CD4-positive, alpha-beta T cell treated with Interleukin-21 for 1 hour (primary cell): ENCODE measurements at places on chromosomes 6 and 20.

- DNase-seq = no peak
Observed at GRCh38 chr20:1291191-1291741, 25.2 kb downstream of the SNPH start.

GRCh38 chr20:63502671-63503172 is 3.8 kb upstream of the EEF1A2 start:
- no peak for DNase-seq

GRCh38 chr20:57097245-57097915 is 169.1 kb downstream of the BMP7 start:
- DNase-seq = no peak

DNA sequence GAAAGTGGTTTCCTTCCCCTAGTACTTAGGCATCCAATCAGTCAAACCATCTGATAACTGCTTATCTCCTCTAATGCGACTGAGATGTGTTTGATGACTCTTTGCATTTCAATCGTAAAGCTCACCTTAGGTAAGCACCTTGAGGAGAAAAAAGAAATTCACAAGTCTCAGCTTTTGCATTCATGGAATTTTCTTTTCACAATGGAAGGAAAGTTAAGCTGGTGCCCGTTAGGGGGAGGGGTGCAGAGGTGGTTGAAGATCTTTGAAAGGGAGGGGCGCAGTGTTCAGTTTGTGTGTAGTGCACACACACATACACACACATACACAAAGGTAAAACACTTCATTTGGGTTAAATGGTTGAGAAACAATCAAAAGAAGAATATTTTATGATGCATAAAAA is 87.1 kb upstream of the SALL4 start:
- no peak for DNase-seq

- no peak for DNase-seq
Observed at GRCh38 chr6:170445487-170445886, 107.6 kb downstream of the PSMB1 start.

GRCh38 chr20:9215539-9215938 is 146.7 kb downstream of the PLCB4 start:
- no peak for DNase-seq

DNA sequence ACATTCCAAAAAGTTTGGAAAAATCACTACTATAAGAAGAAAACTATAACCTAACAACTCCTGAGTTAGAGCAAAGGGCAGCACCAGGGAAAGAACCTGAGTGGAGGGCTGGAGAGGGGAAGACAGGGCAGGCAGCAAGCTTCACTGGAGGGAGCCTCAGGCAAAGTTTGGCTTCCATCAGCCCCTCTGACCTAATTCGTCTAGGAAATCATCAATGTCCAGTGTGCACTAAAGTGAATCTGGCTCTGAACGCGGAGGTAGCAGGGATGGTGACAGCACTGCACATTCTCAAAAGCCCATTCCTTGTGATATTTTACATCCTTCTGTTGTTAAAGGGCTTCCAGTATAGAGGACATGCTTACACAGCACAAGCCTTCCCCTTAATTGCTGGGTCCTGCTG is 87.1 kb downstream of the ZDHHC14 start:
- DNase-seq = no peak

GRCh38 chr6:144008120-144008811 is at the start of gene PLAGL1:
Gene PLAGL1, minus strand, starts transcription at chr6:144008259. Its CDS starts 60,123 bp downstream, at chr6:143948136.
- DNase-seq = peak; percentile 4

GRCh38 chr6:93794166-93794565 is 374.8 kb upstream of the EPHA7 start:
- no peak for DNase-seq

GRCh38 chr6:143783077-143783476 is 60.1 kb upstream of the LTV1 start:
- no peak for DNase-seq

DNA sequence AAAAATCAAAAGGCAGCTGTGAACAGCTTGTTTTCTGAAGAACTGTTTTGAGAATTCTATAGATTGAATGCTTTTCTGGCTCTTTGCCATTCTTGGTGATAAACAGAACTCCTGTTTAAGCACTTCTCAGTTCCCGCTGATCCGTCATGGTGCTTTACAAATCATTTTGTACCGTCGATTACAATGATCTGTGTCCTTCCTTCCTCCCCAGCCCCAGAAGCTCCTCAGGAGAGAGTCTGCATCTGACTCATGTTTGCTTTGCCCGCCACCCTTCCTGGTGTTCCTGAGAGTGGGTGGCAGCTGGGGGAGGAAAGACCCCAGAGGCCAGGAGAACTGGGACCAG is 538.6 kb upstream of the MARCKS start:
- DNase-seq = no peak

DNA sequence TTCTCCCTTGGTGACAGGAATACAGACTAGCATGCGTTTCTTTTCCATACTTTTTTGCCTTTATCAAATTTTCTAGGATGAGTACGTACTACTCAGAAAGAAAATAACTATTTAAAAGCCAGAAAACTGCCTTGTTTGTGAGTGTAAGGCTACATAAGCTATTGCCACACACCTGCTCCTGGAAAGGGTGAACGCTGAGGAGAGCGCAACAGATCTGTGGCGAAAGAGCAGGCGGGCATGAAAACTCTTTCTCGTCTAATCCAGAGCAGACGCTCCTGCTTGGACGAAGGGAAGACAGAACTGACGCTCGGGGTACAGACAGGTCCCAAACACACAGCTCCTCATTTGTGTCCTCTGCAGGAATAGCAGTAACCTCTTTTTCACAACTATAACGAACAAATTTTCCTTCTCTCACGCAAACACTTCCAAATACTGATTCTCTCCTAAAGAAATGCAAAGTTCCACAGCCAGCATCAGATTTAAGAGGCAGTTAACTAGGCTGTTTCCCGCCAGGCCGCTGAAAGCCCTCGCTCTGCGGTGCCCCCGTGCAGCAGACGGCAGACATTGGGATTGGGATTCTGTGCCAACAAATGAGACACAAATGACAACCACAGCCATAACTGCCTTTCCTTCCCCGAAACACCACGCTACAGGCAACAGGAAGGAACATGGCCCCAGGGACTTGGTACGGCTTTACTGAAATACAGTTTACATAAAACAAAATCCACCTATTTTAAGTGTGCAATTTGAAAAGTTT is 20.0 kb downstream of the TAF4 start:
- no peak for DNase-seq

DNA sequence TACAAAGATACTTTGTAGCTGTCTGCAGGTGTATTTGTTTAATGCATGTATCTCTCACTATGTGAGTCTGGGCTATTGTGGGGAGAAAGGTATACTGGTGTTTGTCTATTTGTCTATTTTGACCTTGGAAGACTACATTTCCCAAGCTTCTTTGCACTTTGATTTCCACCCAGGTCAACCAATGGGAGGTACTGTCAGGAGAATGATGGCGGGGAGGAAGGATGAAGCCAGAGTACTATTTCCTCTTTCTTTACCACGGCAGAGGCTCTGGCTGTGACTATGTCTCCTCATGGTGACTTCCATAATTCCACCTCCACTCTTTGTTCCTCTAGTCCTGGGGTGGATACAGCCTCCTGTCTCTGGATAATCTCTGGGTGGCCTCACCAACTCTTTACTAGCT is 23.1 kb downstream of the LBP start:
- peak; percentile 5 for DNase-seq

DNA sequence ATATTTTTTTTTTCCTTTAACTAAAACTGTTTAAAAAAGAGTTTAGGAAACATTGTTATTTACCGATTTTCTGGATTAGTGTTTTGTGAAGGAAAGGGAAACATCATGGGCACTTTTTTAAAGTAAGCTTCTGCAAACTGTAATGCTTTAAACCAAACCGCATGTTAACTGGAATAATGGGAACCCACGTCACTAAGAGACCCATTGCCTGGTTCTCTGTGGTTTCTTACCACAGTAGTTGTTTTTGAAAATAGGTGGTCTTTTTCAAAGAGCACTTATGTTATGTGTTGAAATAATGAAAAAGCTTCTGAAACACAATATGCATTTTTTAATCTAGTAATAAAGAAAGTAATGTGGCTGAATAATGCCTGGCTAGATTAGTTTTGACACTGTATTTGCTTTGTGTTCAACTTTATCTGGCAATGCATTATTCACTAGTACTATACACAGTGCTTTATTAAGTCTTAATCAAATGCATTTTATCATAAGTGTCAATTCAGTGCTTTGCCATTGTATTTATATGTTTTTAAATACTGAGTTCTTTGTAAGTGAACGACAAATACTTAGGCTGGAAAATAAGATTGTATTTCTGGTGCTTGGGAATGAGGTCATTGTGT is 754.1 kb upstream of the FLRT3 start:
- no peak for DNase-seq

DNA sequence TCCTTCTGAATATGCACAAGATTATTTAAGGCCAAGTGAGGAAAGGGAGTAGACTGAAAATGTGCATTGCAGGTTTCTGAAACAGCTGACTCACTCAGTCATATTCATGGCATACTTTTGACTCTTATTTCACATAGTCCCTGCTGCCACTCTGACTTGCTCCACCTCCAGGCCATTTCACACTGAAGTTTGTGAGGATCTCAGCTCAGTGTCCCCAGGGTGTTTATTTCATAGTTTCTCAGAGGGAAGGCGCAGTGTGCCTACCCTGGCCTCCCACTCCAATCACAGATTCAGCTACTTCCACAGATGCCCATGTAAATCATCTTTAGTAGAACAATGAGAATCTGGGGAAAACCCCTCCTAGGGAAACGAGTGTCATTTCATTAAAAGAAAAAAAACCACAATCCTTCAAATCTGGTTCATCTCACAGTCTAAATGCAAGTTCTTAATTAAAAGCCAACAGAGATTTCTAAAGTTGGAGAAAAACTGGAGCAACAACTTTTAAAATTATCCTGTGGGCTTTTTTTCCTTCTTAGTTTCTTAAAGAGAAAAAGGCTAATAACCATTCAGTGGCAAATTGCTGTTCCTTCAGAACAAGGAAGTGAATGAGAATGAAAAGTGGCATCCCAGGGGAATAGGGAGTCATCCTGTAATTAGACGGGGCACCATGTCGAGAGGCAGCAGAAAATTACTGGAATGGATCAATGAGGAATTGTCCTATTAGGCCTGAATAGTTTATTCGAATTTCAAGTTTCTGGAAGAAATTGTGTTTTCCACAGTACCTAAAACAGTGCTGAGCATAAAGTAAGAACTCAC is 133.6 kb downstream of the TFAP2B start:
- DNase-seq = no peak

GRCh38 chr6:33926451-33926850 is 122.6 kb upstream of the MLN start:
- DNase-seq = no peak

DNA sequence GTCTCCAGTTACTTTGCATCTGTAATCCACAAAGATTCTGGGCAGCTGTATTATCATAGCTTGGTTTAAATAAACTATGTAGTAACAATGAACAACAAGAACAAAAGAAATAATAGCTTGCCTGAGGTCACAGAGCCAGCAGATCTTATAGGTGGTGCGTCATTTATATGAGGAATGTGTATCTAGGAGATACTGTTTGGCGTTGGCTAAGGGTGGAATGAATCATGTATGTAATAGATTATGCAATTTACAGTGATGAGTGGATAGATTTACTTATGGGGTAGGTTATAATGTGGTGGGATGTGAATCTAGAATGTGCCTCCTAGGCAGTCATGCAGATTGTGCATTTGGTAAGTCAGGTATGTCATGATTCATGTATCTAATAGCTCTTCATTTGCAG is 42.8 kb downstream of the HNF4A start:
- no peak for DNase-seq

- DNase-seq = no peak
Observed at GRCh38 chr6:48101290-48101689, 9.7 kb downstream of the PTCHD4 start.

DNA sequence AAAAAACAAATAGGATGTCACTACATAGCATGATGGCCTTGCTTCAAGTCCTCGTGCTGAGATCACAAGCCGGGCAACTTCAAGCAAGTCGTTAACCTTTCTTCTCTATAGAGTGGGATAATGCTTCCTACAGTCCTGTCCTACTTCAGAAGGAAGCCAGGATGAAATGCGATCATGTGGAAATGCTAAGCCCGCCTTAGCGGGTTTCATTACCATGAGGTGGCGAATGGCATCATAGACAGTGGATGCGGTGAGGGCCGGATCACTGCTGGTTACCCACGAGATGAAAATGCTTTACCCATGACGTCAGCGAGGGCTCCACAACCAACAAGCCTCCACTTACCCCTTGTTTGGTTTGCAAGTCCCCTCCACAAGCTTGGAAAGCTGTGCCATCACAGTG is 206.4 kb downstream of the TBXT start:
- DNase-seq = no peak

DNA sequence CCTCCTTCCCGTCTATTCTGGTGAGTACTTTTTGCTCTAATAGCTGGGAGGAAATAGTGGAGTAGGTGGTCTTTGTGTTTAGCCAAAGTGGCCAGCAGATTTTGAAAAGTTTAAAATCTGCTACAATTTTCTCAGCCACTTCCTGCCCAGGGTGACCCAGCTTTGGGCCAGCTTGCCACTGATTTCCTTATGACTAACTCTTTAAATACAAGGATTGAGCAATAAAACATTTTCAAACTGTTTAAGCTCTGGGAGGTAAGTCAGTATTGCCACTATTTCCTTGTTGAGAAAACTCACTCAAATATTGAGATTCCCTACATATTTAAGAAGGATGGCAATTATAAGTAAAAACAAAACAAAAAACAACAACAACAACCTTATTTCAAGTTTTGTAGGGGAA is 54.5 kb downstream of the TRMT11 start:
- DNase-seq = no peak

DNA sequence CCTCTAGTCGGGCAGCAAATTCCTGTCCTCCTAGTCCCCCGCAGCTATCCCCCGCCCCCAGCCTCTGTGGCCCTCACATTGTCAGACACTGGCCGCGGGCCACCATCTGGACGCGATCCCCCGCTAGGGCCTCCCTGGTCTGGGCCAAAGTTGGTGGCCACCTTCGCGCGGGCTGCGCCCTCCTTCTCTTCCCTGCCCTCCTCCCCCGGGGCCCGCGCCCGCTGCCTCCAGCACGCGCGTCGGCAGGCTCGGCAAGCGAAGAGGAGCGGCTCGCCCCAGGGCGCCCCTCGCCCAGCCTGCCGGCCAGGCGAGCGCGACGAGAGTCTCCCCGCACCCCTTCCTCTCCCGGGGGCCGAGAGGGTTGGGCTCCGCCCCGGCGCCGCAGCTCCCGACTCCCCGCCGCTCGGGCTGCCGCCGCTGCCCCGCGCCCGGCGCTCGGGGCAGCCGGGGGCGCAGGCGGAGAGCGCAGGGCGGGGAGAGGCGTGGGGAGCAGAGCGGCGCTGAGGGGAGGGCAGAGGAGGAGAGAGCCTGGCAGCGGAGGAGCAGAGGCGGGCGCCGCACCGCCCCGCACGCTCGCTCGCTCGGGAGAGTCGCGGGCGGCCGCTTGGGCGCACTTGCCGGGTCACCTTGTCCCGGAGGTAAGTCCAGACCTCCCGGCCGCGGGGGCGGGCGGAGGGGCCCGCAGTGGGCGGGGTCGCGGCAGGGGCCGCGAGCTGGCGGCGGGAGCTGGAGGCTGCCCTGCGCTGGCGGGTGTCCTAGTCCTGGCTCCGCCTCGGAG is at the start of gene SYNDIG1:
SYNDIG1 (plus strand) TSS at position 514 of the 778 bp plus-strand sequence. CDS start 73,469 bp downstream, outside the sequence.
- DNase-seq = no peak

DNA sequence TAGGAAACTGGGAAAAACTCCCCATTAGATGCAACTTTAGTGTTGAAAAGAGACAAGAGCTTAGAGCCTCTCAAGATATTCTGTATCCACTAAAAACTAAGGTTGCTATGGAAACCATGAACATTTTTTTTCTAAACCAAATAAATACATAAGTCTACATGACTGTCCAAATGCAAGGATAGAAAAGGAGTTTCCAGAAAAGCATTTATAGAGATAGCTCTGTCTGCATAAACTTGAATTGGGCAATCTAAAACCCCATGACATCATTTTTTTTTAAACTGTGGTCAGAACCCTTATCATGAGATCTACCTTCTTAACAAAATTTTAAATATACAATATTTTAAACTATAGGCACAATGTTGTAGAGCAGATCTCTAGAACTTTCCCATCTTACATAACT is 36.4 kb upstream of the FAM83B start:
- DNase-seq = no peak
